Stimulated activated CD4-positive, alpha-beta T cell treated with anti-CD3 and anti-CD28 coated beads, Interleukin-15, amount 100 ng/mL, for 24 hours (primary cell): ENCODE measurements at places on chromosomes 13 and 19.

GRCh38 chr19:7982651-7983099 lies 22.8 kb downstream of the ELAVL1 start:
- DNase-seq, result no peak

- no peak for DNase-seq
These were observed 115.5 kb downstream of the LACC1 start for GRCh38 chr13:43994999-43995859.

- no peak for DNase-seq
These were observed 1.6 kb upstream of the KLK10 start for GRCh38 chr19:51020988-51021651.

- DNase-seq, result no peak
These were observed 899.8 kb downstream of the GPC5 start for GRCh38 chr13:92297971-92298942.
